ENCODE measurements at places on chromosomes 1 and 21.

- DNase-seq: no peak
These were observed 216.4 kb downstream of the VAV3 start for GRCh38 chr1:107748531-107748930.

GRCh38 chr1:208272311-208272710 is 28.1 kb upstream of the PLXNA2 start:
- DNase-seq: no peak

- DNase-seq: no peak
These were observed 60.5 kb upstream of the SIPA1L2 start for GRCh38 chr1:232690285-232690935.

GRCh38 chr1:88079036-88079435 is 605.0 kb upstream of the PKN2 start:
- no peak for DNase-seq

DNA sequence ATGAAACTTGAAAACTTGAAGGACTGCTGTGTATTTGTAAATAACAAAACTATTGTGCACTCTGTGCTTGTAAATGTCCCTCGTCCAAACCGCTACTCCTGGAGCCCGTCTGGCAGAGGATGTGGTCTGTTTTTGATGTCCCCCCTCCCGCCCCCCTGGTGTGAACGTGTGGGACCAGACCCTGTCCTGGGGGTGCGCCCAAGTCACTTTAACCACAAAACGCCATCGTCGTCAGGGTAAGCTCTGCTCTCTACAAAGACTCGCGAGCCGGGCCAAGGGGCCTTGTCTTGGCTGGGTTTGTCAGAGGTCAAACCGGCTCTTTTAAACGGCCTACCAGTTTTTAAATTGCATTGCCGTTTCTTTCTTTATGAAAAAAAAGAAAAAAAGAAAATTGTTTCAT is 87.4 kb upstream of the TMEM51 start:
- peak; percentile 36 for DNase-seq

- DNase-seq: no peak
These were observed 2.3 kb upstream of the CLEC20A start for GRCh38 chr1:178498896-178499675.

GRCh38 chr1:146012703-146013558 is 8.6 kb downstream of the HJV start:
- DNase-seq: peak; percentile 81

- no peak for DNase-seq
These were observed 20.4 kb downstream of the WNT4 start for GRCh38 chr1:22122273-22123070.

DNA sequence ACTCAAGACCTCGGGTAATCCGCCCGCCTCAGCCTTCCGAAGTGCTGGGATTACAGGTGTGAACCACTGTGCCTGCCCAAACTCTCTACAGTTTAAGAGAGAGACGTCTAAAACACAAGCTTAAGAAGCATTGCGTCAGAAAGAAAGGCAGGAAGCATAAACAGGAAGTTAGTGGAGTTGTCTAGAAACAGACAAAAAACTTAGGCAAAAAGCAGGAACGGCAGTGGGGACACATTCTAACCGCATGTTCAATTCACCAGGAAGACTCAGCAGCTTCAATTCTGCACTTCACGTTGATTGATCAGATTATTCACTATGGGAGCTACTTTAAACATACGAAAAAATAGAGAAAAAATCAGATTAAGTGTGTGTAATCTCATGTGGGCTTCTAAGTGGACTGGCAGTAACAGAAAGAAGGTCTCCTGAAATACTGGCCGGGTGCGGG is 7.4 kb downstream of the CFAP74 start:
- no peak for DNase-seq

All from CD4-positive, alpha-beta T cell treated with Interleukin-1 beta for 1 hour (primary cell).